ENCODE measurements at places on chromosomes 12 and 14.

DNA sequence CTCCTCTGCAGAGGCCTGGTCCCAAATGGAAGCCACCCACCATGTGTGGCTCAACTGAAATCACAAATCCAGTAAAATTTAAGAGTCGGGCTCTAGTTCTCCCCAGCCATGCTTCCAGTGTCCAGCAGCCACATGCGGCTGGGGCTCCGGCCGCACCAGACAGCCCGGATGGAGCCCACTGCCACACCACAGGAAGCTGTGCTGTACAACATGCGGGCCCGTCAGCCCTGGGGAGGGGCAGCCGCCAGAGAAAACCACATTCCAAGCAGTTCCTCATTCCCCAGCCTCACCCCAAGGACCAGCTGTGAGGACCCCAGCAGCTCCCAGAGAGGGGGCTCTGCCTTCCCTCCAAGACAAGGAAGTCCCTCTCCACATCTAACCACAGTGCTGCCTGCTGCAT is 135.0 kb downstream of the NCOR2 start:
- no peak for DNase-seq

- DNase-seq, result no peak
Measured at GRCh38 chr14:99387880-99388279, 92.8 kb downstream of the SETD3 start.

DNA sequence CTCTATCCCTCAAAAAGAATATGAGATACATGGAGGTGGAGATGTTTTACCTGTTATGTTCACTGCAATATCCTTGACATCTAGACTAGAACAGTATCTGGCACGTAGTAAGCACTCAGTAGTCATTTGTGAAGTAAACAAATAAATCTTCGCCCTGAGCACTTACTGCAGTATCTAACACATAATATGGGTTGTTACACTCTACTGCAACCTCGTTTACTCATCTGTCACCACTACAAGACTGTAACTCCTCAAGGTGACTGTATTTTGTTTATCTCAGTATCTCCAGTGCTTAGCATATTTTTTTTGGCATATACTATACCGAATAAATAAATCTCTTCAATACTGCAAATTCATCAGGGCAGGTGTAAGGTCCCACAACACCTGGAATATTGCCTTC is 66.1 kb downstream of the WASHC3 start:
- no peak for DNase-seq

DNA sequence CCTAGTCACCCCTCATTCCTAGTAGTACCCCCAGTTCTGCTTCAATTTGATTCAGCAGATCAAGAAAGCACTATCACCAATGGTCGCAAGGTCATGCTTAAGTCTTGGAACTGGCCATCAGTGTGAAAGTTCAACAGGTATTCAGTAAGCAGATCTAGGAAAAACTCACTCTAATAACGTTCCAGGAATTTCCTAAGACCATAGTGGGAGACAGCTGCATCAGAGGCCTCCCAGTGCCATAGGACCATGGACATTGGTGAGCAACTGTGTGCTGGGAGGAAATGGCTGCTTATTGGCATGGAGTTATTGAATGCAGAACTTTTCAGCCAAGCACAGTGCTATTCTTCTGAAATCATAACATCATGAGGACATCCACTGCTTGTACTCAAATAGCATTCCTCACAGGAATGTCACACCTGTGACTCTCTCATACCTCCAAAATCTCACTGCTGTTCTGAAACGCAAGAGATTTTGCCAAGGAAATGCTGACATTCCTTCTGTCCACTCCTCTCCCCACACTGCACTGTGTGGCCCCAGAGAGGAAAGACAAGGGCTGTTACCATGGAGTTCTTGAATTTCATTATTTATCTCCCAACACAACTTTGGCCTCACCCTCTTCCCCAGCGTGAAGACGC is 30.9 kb upstream of the MDM2 start:
- no peak for DNase-seq

DNA sequence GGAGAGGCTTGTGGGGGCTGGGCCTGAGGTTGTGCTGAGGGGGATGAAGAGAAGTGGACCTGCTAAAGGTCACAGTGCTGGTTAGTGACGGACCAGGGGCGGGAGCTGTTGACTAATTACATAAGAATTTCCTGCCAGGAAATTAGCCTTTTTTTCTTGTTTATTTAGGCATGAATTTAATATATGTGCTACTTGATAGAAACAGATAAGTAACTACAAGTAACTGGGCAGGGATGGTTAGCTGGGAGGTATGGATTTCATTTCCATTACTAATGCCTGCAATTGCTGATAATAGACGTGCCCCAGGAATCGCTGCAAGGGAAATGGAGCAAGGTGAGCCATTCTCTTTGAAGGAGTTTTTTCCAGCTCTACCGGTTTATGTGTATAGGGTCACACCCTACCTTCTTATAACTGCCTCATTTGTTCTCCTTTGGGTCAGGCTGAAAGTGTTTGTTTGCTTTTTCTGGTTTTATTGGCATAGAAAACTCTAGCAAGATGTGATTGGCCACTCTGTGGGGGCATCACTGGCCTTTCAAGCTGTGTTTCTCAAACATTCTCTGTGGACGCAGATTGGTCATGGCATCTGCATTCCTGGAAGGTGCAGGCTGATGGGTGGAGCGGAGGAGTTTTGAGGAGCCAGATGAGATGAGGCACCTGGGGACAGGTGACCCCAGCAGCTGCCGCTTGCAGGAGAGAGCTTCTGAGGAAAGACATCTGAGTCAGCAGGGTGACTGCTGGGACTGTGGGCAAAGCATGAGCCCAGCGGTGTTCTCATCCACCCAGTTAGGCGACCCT is 19.0 kb upstream of the GPRC5A start:
- no peak for DNase-seq

DNA sequence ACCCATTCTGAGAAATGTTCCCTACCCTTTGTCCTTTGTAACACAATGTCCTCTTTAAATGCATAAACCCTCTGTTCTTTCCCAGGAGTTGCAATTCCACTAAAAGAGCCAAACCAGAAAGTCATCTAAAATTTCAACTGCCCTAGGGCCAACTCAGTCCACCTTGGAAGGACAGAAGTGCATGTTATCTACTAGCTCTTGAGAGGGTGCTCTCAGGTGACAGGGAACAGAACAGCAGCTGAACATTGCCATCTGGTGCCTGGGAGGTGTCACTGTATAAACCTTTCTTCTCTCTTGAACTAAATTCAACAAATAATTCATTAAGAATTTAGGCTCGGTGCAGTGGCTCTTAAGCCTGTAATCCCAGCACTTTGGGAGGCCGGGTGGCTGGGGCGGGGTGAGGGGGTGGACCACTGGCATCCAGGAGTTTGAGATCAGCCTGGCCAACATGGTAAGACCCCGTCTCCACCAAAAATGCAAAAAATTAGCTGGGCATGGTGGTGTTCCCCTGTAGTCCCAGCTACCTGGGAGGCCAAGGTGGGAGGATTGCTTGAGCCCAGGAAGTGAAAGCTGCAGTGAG is 10.3 kb upstream of the FERMT2 start:
- DNase-seq, result peak; percentile 34

DNA sequence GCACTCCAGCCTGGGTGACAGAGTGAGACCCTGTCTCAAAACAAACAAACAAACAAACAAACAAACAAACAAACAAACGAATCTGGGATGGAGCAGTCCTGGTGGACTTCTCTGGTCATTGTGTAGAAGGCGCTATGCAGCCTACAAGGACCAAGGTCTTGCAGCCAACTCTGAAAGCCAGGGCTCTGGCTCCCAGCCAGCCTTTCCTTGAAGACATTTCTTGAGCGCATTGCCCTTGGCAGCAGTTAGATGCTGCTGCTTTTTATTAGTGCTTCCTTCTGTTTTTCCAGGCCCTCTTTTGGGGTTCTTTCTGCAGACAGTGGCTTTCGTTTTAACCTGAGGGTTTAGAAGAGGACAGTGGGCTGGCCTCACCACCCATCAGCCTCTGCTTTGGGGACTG is 20.2 kb downstream of the CCDC177 start:
- DNase-seq, result no peak

DNA sequence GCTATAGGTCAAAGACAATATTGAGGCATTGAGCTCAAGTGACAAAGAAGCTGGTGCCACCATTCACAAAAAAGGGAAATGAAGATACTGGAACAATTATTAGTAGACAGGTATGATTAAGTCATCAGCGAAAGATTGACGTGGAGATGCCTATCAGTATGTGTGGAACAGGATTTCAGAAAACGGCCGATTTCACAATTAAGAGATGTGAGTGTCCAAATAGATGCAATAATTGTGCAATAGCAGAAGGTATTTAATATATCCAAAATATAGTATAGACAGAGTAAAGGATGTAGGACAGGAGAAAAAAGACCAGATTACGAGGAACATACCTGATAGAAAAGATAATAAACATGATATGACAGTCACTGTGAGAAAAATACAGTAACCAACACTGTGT is 433.1 kb downstream of the C12orf50 start:
- DNase-seq, result no peak

- DNase-seq, result no peak
Measured at GRCh38 chr12:120242971-120243699, 22.4 kb downstream of the PXN start.

GRCh38 chr14:51368721-51369163 is 128.7 kb downstream of the TMX1 start:
- DNase-seq, result no peak

- DNase-seq, result no peak
Measured at GRCh38 chr12:66273147-66273546, 29.1 kb upstream of the HELB start.

Measured in stimulated activated CD8-positive, alpha-beta memory T cell treated with anti-CD3 and anti-CD28 coated beads, Interleukin-12 subunit alpha, Interleukin-12 subunit beta, amount 100 ng/mL, for 1 hour (primary cell).